ENCODE measurements at places on chromosomes 11 and 22.

- ATAC-seq = no peak
Measured at GRCh38 chr11:117062498-117062897, 35.7 kb downstream of the SIK3 start.

DNA sequence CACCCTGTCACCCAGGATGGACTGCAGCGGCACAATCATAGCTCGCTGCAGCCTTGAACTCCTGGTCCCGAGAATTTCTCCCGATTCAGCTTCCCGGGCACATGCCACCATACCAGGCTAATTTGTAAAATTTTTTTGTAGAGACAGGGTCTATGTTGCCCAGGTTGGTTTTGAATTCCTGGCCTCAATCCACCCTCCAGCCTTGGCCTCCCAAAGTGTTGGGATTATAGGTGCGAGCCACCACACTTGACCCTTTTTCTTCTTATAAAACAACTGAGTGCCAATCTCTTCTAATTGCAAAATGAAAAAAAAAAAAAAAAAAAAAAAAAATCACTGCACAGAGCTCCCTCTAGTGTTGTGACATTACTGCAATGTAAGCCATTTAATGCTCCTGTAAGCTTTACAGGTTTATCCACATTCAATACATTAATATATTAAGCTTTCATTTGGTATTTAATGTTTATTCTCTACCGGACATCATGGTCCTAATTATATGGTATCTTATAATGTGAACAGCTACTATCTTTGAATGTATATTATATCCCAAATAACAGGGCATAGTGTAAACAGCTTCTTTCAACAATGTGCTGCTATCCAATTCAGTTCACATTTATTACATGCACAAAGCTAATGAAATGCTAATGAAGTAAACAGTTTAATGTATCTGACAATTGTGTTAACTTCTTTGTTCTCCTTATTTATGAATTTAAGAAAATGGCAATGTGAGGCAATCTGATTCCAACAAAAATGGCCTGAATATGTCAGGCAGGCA, 44.6 kb downstream of the COPB1 start:
- peak; percentile 63 for ATAC-seq

GRCh38 chr11:72753341-72754148, 1.3 kb upstream of the ARAP1 start:
- ATAC-seq = no peak

DNA sequence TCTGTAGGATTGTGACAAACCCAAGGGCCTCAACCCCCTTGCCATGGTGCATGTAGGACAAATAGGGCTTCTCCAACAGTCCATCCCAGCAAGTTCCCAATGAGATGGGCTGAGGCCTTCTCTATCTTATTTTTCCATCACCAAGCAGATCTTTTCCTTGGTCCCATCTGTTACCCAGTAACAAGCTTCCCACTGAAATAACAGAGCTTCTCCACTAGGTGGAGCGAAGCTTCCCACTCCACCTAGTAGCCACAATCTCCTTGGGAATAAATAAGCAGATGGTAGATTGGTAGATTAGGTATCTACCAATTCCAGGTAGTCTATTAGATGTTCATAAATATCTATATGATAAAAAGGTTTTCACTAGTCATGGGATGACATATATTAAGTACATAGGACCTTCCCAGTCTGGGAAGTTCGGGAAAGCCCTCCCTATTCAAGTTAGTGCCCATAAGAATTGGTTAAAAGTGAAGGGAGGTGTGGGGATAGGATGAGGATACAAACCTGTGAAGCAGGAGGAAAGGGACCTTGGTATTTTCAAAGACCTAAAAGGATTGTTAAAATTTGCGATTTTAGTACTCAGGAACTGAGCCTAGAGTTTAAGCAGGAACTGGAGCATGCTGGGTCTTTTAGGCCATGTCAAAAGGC, 5.9 kb upstream of the OR52L1 start:
- ATAC-seq = no peak

DNA sequence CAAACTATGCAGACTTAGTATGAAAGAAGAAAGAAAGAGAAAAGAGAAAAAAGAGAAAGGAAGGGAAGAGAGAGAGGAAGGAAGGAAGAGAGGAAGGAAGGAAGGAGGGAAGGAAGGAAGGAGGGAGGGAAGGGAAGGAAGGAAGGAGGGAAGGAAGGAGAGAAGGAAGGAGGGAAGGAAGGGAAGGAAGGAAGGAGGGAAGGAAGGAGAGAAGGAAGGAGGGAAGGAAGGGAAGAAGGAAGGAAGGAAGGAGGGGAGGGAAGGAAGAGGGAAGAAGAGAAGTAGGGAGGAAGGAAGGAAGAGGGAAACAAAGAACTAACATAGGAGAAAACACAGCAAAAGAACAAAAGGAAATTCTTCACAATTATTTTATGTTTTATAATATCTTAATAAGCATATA, 502.1 kb downstream of the SOX6 start:
- no peak for ATAC-seq

DNA sequence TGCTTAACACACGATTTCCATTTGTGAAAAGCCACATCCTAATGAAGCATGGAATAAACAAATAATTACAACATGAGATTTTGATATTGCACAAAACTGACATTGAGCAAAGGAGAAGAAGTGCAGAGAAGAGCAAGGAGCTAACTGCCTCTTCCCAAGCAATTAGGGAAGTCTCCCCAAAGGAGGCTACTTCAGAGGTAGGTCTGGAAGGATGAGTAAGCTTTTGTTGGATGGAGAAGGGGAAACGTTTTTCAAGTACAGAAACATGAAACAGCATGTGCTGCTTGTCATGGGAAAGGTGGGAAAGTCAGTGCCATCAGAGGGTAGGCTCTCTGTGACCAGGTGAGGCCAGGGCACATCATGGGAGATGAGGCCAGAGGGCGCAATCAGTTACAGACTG, 132.2 kb upstream of the SESN3 start:
- no peak for ATAC-seq

DNA sequence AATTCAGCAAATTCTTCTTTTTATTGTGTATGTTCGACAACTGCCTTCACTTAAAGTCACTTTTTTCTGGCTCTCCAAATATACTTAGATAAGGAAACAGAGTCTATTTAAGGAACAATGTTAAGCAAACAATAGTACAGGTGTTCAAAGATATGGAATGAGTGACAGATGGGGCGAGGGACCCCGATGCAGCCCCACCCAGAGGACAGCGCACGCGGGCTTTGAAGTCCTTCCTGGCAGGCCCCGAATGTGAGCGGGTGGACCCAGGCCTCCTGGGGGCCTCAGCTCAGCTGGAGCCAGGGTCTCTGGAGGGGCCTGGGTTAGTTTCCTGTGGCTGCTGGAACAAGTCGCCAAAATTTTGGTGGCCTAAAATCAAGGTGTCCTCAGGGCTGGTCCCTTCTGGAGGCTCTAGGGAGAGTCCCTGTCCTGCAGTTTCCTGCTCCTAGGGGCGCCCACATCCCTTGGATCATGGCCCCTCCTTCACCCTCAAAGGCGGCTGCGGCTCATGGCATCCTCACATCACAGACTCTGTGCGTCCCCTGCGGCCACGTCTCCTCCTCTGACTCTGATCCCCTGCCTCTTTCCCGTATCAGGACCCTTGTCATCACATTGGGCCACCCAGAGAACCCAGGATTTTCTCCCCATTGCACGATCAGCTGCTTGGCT, 40.6 kb upstream of the KCNQ1OT1 start:
- ATAC-seq = no peak

- ATAC-seq = no peak
Measured at GRCh38 chr11:126390272-126390867, 34.9 kb downstream of the ST3GAL4 start.

DNA sequence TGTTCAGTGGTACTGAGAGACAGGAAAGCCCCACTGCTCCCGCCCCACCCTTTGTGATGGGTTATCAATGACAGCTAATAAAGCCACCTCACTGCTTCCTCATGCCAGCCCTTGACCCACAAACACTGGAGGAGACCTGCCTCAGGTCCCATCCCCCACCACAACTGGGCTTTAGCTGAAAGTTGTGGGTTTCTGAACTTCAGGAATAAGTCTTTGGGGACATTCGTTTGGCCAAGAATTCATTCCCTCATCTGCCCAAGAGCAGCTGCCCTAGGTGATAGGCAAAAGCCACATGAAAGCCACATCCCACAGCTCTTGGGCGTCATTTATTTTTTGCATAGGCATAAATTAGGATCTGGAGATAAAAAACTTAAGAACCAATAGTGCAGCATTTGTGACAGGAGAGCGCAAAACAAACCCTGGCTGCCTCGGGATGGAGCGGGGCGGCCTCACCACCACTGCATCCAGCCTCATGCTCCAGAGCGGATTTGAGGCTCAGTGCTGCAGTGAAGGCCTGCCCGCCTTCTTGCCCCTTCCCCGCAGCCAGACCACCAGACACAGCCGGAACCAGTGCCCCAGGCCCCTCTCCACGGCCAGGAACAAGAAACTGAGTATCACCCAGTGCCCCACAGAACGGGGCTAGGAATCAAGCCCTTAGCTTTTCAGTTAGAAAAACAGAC, 21.2 kb downstream of the SUN2 start:
- ATAC-seq = no peak

DNA sequence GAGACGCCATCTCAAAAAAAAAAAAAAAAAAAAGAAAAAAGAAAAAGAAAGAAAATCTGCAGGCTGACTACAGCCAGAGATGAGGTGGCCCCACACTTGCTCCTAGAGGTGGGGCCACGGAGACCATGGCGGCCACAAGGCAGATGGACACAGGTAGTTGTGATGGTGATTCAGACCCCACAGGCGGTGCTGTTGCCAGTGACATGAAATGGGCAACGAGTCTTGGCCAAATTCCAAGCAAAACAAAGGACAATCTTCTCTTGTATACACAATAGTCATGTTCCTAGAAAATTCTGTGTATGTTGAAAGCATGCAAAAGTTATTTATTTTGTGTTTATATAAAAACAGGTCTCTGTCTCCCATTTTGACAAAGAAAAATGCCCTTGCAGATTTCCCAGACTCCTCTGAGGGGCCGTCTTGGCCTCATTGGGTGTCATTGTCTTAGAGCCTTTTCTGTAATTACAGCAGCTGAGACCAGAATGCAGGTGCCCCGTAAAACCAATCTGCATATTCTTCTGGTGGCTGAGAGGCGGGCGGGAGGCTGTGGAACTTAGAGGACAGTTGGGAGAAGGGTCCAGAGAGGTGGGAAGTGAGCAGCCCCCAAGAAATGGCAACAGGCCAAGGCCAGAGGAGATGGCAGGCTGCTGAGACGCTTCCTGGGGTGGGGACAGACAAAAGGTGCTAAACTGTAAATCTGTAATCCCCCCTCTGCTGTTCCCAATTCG, 22.5 kb upstream of the DAGLA start:
- ATAC-seq = no peak

DNA sequence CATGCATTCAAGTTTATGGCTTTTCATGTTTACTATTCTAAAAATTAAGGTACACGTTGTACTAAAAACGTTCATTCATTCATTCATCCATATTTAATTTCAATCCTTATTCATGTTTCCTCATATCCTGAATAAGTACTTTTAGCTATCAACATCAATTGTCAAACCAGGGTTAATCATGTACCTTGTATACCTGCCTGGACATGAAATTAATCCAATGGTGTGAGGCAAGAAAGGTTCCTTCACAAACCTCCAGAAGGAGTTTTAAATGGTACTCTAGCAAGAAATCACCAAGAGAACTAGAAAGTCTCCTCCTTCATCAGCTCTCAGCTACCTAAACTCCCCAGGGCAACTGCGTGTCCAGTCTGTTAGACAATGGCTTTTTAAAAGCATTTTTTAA, 33.4 kb downstream of the TMEM123 start:
- peak; percentile 82 for ATAC-seq

- ATAC-seq = peak; percentile 88
Measured at GRCh38 chr11:57680552-57680874, 12.6 kb downstream of the ZDHHC5 start.

GRCh38 chr22:38724926-38725571, 19.3 kb downstream of the GTPBP1 start:
- ATAC-seq = peak; percentile 49

DNA sequence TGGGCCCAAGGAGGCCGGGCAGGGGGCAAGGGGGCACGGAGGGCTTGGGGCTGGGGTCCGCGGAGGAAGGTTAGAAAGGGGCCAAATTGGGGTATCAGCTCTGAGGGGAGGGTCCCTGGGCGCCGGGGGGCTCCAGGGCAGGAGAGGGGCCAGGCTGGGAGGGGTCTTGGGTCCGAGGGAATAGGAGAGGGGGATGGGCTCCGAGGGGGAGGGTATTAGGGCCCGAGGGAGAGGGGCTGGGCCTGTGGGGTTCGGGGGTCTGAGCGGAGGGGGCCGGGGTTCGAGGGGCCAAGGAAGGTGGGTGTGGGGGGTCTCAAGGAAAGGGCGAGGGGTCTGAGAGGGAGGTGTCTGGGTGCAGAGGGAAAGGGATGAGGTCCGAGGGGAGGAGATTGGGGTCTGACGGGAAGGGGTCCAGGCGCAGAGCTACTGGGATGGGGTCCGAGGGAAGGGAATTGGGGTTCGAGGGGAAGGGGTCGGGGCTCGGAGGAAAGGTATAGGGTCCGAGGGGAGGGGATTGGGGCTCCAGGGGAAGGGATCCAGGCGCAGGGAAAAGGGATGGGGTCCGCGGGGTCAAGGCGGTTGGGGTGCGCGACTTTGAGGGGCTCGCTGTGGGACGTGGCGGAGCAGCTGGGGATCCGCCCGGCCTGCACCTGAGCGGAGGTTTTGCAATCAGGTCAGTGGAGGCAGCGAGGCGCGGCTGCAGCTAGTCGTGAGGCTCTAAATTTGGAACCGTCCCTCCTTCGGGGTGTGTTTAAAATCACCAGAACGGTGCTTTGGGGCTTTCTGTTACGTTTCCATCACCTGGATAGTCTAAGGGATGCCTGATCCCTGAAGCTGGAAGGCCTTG, 728 bp downstream of the CTTN start:
- peak; percentile 54 for ATAC-seq

GRCh38 chr11:118291477-118292135, 12.9 kb upstream of the CD3E start:
- peak; percentile 84 for ATAC-seq

- no peak for ATAC-seq
Measured at GRCh38 chr11:126499131-126499752, 143.8 kb downstream of the ST3GAL4 start.

GRCh38 chr11:1855886-1856265, 3.0 kb downstream of the LSP1 start:
- no peak for ATAC-seq

DNA sequence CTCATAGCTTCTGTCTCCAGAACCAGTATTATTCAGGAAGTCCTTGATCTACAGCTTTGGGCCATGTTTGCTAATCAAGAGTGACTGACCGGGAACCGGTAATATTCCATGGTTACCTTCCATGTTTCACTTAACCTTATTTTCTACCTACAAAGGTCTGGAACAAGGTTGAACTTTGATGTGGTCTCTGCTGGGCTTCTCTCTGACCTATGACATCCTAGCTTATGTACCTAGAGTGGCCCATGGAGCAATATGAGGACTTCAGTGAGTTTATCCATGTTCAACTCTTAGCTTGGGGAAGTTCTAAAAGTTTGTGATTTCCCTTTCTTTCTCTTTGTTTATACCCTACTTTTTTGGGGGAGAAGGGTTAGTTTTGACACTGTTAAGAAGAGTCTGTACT, 33.2 kb downstream of the CCDC90B start:
- no peak for ATAC-seq
